ENCODE measurements at places on chromosomes 1 and 21.

DNA sequence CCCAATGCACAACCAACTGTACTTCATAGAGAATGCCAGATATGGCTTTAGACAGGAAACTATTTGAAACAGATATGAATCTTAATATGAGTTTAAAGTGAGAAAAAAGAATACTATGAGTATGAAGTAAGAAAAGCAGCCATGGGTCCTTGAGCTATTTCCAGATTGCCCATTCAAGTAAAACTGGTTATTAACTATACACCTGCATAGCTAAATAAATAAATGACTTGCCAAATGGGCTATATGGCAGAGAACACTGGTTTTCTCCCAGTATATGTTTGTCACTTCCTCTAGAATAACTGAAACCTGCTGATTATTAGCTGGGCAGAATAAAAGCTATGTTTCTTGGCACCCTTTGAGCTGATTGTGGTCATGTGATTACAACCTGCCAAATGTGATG, 17.0 kb upstream of the CD1C start:
- DNase-seq = no peak

- DNase-seq = no peak
These were observed 7.1 kb upstream of the SLAMF7 start for GRCh38 chr1:160731990-160732389.

DNA sequence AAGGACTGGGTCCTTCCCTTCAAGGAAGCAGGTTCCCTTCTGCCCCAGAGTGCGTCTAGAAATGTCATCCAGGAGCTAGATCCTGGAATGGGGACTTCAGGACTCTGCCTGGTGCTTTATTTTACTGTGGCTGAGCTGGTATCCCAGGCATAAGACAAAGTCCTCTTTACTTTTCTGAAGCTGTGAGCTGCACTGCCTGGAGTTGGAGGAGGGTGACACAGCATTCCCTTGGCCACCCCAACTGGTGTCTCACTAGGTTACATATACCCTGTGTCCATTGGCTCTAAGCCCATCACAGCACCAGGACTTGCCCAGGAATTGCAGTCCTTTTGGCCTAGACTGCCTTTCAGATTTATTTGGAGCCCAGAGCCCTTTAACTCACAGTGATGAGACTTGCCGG, 41.8 kb upstream of the CD55 start:
- no peak for DNase-seq

DNA sequence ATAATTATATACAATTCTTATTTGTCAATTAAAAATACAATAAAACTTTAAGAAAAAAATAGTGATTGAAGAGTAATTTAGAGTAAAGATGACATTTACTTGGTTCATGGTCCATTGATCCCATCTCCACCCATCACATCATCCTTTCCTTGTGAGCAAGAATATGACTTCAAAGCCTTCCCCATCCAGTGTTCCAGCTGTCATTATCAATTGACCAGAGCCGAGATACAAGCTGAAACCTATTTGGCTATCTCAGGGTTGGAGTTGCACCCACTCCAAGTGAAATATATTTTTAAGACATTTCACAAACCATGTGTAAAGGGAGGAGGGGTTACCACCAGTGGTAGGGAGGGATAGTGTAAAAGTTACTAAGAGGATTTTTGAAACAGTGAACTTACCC, 428.9 kb upstream of the C1orf87 start:
- no peak for DNase-seq

DNA sequence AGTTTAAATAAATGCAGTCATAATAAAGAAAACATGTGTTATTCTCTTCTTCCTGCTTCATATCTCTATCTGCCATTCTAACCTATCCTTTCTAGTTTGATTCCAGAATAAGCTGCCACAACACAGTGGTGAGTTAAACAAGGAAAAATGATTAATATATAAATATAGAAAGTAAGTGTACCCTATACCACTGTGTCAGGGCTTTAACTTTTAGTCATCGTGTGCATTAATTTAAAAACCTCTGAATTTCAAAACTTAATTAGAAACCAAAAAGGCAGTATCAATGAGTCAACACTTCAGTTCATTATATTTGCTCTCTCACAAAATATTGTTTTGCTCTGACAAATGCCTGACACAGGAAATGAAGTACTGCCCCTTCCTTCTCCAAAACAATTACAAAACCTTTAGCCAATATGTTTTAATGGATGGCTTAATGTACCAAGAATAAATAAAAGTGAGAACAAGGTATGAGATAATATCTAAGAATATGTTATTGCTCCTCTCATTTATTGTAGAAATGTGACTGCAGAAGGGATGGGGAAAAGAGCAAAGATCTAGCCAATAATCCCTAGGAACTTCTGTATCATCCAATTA, 634.8 kb downstream of the KCNT2 start:
- no peak for DNase-seq

GRCh38 chr21:36104317-36105300, 30.3 kb upstream of the CBR3 start:
- DNase-seq = peak; percentile 57
